Calu3 (cell line): ENCODE measurements at places on chromosomes 4 and X. TPM values are rescaled to one million over a fixed set of nuclear protein-coding genes. Genes with fewer than 3 reads are reported as not detected.

SCD5 gene
- 13.9 and 16.3 TPM in 2 replicates for total RNA-seq

PNMA6A gene
- 0.31 and 0.44 TPM in 2 replicates for total RNA-seq

LANCL3 gene
- 2.2 and 2.3 TPM in 2 replicates for total RNA-seq

MAGEA3 gene
- not detected in 2 replicates for total RNA-seq

TEX13B gene
- not detected in 2 replicates for total RNA-seq

PASD1 gene
- total RNA-seq = not detected in 2 replicates

ZCCHC18 gene
- 0.52 and 0.61 TPM in 2 replicates for total RNA-seq

TCP11X2 gene
- total RNA-seq = not detected in 2 replicates

TENM3 gene
- 2.3 and 5.9 TPM in 2 replicates for total RNA-seq
